ENCODE measurements at places on chromosomes 2 and 18. TPM values are rescaled to one million over a fixed set of nuclear protein-coding genes. Genes with fewer than 3 reads are reported as not detected.

DNA sequence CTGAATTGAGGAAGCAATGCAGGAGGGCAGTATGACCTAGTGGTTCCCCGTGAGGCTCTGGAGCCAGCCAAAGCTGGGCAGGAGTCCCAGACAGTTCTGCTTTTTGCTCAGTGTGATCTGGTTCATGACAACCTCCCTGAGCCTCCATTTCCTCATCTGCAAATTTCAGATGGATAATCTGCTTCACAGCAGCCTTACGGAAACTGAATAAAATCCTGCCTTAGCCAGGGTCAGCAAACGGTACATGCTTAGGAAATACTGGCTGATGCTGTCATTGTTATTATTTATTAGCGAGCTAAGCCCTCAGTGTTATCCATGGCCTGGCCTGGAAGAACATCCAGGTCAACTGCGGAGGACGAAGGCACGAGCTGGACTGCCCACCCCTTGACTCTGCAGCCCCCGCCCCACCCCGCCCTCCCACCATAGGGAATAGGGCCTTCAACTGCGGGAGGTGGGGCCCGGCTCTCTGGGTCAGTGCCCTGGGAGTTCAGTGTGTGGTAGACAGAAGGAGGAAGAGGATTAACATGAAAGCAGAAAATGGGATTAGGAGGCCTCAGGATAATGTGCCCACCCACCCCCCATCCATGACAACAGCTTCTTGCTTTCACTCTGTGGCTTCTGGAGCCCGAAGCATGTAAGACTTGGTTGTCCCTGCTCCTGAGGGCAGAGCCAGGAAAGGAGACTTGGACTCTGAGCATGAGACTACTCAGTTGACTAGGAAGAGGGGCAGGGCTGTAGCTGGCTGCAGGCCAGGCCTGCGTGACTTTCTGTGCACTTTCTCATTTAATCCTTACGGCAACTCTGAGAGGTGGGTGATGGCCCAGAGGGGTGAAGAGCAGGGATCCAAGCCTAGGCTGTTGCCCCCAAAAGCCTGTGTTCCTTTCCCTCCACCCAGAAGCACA is 13.1 kb downstream of the PKDCC start:
- no peaks in the 10 kb centered on the region for H3K36me3 ChIP-seq
- DNase-seq = no peak
- peaks cover 7% of the 10 kb centered on the region for H3K27me3 ChIP-seq
- H3K4me3 ChIP-seq = no peak overlapping the region
- H3K27ac ChIP-seq = no peak overlapping the region

- peaks cover 4% of the 10 kb centered on the region for H3K27me3 ChIP-seq
- no peak overlapping the region for H3K4me3 ChIP-seq
- no peaks in the 10 kb centered on the region for H3K36me3 ChIP-seq
- no peak overlapping the region for H3K27ac ChIP-seq
- H3K4me1 ChIP-seq = no peaks in the 10 kb centered on the region
Observed at GRCh38 chr2:179467111-179467510, 202.5 kb upstream of the SESTD1 start.

DNA sequence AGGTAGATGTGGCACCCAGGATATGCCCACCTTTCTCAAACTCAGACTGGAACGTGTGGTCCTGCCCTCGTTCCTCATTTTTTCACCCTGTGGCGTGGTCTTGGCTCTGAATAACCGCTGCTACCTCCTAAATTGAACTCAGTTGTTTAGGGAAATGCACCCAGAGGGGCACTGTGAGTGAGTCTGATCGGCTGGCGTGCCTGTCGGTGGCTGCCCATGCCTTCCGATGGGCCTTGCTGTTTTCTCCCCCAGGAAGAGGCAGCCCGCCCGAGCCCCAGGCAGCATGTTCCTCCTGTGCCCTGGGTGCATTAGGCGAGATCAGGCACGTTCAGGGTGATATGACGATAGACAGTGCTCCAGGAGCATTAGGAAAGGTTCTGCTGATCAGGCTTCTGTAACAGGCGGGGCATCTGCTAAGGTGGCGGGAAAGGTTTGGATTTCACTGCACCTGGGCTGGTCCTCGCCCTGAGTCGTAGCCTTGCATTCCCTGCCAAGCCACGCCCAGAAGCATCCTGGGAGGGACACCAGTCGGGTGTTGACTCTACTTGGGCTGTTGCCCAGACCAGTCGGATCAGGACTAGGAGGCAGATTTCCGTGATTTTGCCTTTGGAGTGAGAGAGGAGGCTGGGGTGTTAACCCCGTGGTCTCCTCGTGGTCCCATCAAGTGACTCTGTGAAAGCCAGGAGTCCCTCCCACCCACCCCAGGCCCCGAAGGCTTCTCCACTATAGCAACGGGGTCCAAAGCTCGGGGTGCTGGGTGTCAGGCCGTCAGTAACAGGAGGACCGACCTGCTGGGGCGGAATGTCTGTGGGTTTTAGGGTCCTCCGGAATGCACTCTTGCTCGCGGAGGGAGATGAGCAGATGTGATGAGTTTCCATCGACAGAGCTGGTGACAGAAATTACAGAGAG is 75.1 kb downstream of the SH3BP4 start:
- H3K36me3 ChIP-seq = no peaks in the 10 kb centered on the region
- DNase-seq = no peak
- no peak overlapping the region for H3K27ac ChIP-seq

GRCh38 chr2:25341753-25342371 is at the start of gene DNMT3A:
DNMT3A (minus strand) TSS chr2:25341925; CDS start chr2:25313984, 27,941 bp downstream.
- no peaks in the 10 kb centered on the region for H3K27me3 ChIP-seq
- DNase-seq = peak; percentile 66
- H3K4me1 ChIP-seq = peaks cover 38% of the 10 kb centered on the region
- no peaks in the 10 kb centered on the region for H3K36me3 ChIP-seq
- H3K4me3 ChIP-seq = peak within 1 kb of the TSS; percentile 80
- peak within 1 kb of the TSS; percentile 71 for H3K27ac ChIP-seq

- peak overlapping the region; percentile 99 for H3K4me3 ChIP-seq
- H3K4me1 ChIP-seq = peaks cover 58% of the 10 kb centered on the region
- H3K36me3 ChIP-seq = peaks cover 29% of the 10 kb centered on the region
- no peaks in the 10 kb centered on the region for H3K27me3 ChIP-seq
- peak; percentile 31 for DNase-seq
Observed at GRCh38 chr2:96264656-96265348, 995 bp downstream of the TMEM127 start.

The UGT1A8 gene
- total RNA-seq = not detected

The TNP1 gene
- not detected for total RNA-seq

GRCh38 chr18:66727991-66728390 is 124.1 kb upstream of the CDH19 start:
- no peak overlapping the region for H3K27ac ChIP-seq
- H3K4me1 ChIP-seq = no peaks in the 10 kb centered on the region
- H3K36me3 ChIP-seq = no peaks in the 10 kb centered on the region
- DNase-seq = no peak
- no peak overlapping the region for H3K4me3 ChIP-seq

The LIMS3 gene
- 2.1 TPM for total RNA-seq

The TMEM247 gene
- total RNA-seq = not detected

The IMPA2 gene
- 28.9 TPM for total RNA-seq

GRCh38 chr18:29164993-29165599 is 988.2 kb upstream of the CDH2 start:
- no peaks in the 10 kb centered on the region for H3K27me3 ChIP-seq
- no peak overlapping the region for H3K4me3 ChIP-seq
- no peak overlapping the region for H3K27ac ChIP-seq
- H3K36me3 ChIP-seq = no peaks in the 10 kb centered on the region
- H3K4me1 ChIP-seq = no peaks in the 10 kb centered on the region

All from activated naive CD4-positive, alpha-beta T cell treated with anti-CD3 and anti-CD28 coated beads for 36 hours (primary cell).